Mucosa of gallbladder (tissue), 1 donor: ENCODE measurements at places on chromosomes 3 and 15.

- no peak for DNase-seq
Observed at GRCh38 chr15:32901995-32902394, 184.2 kb downstream of the GREM1 start.

- DNase-seq = peak; percentile 40
Observed at GRCh38 chr15:66592505-66593218, 26.9 kb upstream of the LCTL start.

- DNase-seq = no peak
Observed at GRCh38 chr3:169999433-169999832, 32.8 kb downstream of the SEC62 start.

DNA sequence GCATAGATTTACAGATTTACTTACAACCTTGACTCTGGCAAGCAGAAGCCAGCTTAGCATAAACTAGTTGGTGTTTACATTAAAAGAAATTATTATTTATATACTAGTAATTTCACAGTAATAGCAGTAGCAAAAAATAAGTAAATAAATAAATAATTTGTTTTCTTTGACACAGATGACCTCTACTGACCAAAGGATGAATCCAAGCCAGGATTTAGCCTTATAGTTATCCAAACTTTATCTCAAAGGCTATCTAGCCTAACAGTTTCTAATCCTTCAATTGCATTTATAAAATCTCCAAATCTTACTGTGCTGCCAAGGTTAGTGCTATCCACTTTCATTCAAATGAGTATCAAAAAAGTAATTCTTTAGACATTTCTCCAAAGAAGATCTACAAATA is 64.3 kb downstream of the FRMD5 start:
- no peak for DNase-seq

- no peak for DNase-seq
Observed at GRCh38 chr3:5071061-5071460, 51.0 kb upstream of the ARL8B start.

GRCh38 chr15:68081869-68082505 is 27.9 kb downstream of the PIAS1 start:
- no peak for DNase-seq

GRCh38 chr15:61750271-61751084 is 309.8 kb downstream of the VPS13C start:
- DNase-seq = no peak

DNA sequence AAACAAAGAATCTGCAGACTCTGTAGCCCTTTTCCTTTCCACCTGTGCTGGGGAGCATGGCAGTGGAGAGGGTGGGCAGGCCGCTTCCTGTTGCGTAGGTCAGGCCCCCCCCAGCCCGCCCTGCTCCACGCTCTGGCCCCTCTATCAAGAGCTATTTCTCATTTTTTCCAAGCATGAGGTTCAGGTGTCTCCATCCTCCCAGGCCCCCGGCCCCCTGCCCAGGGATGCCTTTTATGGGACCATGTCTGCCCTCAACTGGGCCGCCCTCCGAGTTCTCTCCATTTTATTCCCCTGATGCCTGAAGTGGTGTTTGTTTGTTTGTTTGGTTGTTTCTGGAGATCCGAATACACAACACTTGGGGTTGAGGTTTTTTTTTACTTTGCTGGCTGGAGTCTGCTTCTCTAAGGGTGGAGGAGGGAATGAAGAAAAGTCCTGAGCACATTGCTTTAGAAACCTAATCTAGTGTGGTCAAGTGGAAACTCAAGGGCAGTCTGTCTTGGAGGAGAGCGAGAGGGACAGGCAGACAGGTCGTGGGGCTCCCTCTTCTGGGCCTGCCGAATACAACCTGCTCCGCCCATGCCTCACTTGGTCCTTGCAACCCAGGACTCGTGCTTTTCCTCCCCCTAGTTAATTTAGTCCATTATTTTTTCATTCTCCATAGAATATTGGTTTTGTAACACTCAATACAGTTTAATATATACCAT is 176.5 kb upstream of the LYSMD4 start:
- DNase-seq = no peak

GRCh38 chr3:40985195-40985594 is 214.1 kb upstream of the CTNNB1 start:
- DNase-seq = no peak

- no peak for DNase-seq
Observed at GRCh38 chr3:162538491-162538890, 1041.9 kb downstream of the OTOL1 start.

- DNase-seq = no peak
Observed at GRCh38 chr3:38595393-38595792, 54.1 kb downstream of the SCN5A start.

- DNase-seq = peak; percentile 87
Observed at GRCh38 chr15:40002295-40002694, 36.7 kb downstream of the SRP14 start.

DNA sequence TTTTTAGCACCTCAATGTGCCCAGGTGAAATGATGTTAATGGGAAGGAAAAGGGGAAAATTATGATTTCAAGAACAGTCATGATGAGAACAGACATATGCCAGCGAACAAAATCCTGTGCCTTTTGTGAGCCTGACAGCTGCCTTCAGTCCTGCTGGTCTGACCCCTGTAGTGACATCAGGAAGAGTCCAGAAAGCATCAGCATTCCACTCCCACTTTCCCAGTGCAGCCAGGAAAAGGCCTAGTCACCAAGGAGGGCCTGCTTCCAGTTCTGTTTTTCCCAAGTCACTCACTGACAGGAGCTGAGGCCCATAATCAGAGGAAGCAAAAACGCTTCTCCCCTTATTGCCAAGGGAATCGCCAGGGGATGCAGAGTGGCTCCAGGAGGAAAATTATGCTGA is 218.4 kb downstream of the ABHD5 start:
- no peak for DNase-seq

GRCh38 chr15:88956906-88957305 is 43.7 kb upstream of the MFGE8 start:
- DNase-seq = no peak

GRCh38 chr3:141228395-141228794 is 3.2 kb upstream of the PXYLP1 start:
- no peak for DNase-seq

- DNase-seq = no peak
Observed at GRCh38 chr3:102526865-102527264, 92.0 kb downstream of the ZPLD1 start.

DNA sequence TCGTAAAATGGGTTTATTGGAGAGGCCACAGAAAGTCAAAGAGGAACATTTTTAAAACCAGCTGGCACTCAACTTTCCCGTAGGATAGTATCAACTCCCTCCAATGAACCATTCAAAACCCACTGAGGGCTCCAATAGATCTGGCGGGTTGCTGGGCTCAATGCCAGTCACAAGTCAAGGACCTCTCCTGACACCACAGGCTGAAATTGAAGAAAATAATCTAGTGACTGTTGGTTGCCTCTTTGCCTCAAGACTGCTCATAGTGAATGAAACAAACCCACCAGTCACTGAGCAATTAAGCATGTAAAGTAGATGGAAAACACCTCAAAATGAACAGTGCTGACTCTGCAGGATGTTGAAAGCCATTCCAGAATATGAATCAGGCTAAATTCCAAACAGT is 500.6 kb upstream of the AGTR1 start:
- no peak for DNase-seq

GRCh38 chr15:90914305-90915080 is 11.4 kb downstream of the MAN2A2 start:
- no peak for DNase-seq

DNA sequence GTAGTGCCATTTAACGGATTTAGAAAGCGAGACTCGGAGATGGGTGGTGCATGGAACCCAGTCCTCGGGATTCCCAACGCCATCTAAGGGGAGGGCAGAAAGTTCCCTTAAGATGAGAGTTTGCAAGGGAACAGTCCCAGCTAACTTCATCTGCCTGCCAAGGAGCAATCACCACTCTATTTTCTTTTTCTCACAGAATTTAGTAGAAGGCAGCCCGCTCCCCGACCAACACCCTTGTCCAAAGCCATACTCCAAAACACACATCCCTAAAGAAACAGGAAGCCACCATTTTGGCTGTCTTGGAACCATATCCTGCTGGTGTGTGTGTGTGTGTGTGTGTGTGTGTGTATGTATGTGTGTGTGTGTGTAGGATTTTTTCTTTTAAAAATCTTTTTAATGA is 7.1 kb upstream of the FGD5 start:
- no peak for DNase-seq

DNA sequence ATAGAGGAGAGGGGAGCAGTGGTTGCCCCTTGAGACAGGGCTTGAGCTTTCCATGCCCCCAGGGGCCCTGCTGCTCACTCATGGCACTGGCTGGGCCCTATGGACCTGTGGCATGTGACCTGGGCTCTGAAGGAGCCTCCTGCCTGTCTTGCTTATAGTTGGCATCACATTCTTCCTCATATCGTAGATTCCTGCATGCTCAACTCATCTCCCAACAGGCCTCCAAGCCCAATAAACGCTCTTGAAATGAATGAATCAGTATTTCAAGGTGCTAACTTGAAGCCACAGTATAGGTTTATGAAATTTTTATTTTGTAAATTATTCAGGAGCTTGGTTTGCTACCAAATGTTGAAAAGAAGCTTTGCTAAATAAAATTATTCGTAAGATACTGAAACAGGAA is 93.3 kb upstream of the SLC7A14 start:
- DNase-seq = no peak

GRCh38 chr15:68208136-68208535 is 3.0 kb upstream of the CALML4 start:
- no peak for DNase-seq

GRCh38 chr3:94307588-94307987 is 244.7 kb downstream of the NSUN3 start:
- DNase-seq = no peak

GRCh38 chr15:95911570-95912279 is 418.8 kb upstream of the NR2F2 start:
- DNase-seq = no peak

- no peak for DNase-seq
Observed at GRCh38 chr3:71172951-71173350, 410.6 kb downstream of the FOXP1 start.

- no peak for DNase-seq
Observed at GRCh38 chr15:50066202-50066601, 52.8 kb downstream of the ATP8B4 start.

GRCh38 chr3:30078736-30079135 is 527.7 kb upstream of the TGFBR2 start:
- DNase-seq = peak; percentile 14

GRCh38 chr3:71089271-71089847 is 494.2 kb downstream of the FOXP1 start:
- DNase-seq = no peak

- DNase-seq = no peak
Observed at GRCh38 chr3:557972-558371, 361.4 kb downstream of the CHL1 start.

- DNase-seq = no peak
Observed at GRCh38 chr3:150519026-150519425, 27.3 kb downstream of the SERP1 start.

DNA sequence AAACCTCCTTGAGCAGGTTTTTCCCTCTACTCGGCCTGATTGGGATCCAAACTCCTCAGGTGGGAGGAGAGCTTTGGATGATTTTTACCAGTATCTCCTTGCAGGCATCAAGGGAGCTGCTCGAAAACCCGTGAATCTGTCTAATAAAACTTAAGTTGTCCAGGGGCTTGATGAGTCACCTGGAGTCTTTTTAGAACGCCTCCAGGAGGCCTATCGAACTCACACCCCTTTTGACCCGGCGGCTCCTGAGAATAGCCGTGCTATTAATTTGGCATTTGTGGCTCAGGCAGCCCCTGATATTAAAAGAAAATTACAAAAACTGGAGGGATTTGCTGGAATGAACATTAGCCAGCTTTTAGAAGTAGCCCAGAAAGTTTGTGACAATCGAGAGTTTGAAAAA is 41.6 kb downstream of the ZBTB11 start:
- no peak for DNase-seq

- no peak for DNase-seq
Observed at GRCh38 chr3:141058996-141059395, 7.8 kb downstream of the SPSB4 start.

GRCh38 chr15:41849861-41850260 is 11.2 kb downstream of the PLA2G4B start:
- no peak for DNase-seq

DNA sequence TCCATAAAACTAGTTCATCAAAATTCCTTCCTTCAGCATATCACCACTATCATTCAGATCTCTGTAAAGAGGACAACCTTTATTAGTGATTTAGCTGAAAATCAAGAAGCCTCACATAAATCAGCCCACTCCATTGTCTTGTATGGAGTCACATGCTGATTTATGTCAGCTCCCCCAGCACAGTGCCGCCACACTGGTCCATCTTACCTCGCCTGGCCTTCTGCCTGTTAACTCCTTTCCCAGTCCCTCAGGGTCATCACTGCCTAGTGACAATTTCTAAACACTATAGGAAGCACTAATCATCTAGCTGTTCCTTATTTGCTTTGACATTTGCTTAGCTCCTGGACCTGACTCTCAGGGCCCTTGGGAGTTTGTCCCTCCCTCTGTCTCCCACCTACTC is 75.4 kb downstream of the PLCL2 start:
- DNase-seq = no peak

- DNase-seq = no peak
Observed at GRCh38 chr3:18010001-18010400, 267.6 kb upstream of the TBC1D5 start.

DNA sequence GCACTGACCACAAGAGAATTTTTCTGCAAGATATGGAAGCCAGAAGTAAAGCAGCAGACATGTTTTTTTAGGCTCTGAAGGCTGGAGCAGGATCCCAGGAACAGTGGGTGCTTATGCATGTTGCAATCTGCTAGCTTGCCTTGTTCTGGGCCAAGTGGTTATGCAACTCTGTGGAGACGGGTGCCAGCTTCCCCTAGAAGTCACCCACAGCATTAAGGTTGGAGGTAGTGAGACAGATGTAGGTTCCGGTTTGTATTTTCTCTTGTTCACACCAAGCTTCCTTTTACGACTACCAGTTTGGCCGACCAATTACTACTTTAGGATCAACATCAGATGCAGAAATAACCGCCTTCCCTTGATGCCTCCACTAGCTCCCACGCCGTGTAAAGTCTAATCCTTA is 11.1 kb downstream of the DPH3 start:
- DNase-seq = peak; percentile 28

- DNase-seq = peak; percentile 51
Observed at GRCh38 chr15:50353975-50354837, 792 bp downstream of the GABPB1 start.

DNA sequence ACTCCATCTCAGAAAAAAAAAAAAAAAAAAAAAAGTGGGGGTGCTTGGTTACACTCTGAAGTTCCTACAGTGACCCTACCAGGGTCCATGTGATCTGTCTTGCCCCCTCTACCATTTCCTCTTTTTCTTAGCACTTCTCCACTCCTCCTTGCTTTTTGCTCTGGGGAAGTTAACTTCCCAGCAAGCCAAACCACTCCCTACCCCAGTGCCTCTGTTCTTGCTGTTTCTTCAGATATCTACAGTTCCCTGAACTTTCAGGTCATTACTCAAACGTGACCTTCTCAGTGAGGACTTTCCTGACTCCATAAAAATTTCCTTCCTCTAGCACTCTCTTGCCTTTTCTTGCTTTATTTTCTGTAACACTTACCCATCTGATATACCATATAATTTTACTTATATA is 61.1 kb upstream of the GCNT3 start:
- DNase-seq = no peak

- DNase-seq = peak; percentile 71
Observed at GRCh38 chr3:194035406-194036138, 100.4 kb upstream of the HES1 start.
